Ovary (tissue), 10 donors: ENCODE measurements at places on chromosomes 11 and 22. TPM values are rescaled to one million over a fixed set of nuclear protein-coding genes. Genes with fewer than 3 reads are reported as not detected.

GRCh38 chr11:127693686-127694085 lies 693.1 kb upstream of the KIRREL3 start:
- no peak for DNase-seq

GRCh38 chr11:11476971-11477645 lies 124.1 kb upstream of the CSNK2A3 start:
- no peak for DNase-seq

- DNase-seq: no peak
Measured at GRCh38 chr11:95498722-95499425, 267.9 kb upstream of the SESN3 start.

DNA sequence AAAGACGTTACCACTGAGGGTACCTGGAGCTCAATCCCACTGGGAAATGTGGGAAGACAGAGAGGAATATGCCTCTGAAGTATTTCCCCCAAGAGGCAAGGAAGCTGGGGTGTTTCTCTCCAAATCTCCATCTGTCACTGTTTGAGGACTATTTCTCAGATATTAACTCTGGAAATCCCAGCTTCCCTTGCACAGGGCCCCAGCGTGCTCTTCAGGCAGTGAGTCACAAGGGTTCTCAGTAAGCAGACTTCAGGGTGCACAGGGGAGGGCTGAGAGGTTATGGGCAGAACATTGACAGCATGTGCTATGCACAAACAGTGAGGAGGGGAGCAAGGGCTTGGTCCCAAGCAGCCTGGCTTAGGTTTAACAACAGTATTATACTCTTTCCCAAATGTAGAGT lies 60.9 kb upstream of the EED start:
- no peak for DNase-seq

GRCh38 chr11:33608386-33608785 lies 92.2 kb downstream of the C11orf91 start:
- no peak for DNase-seq

Gene CABP4
- polyA plus RNA-seq: 0.92 TPM
